GM12892 (cell line): ENCODE measurements at places on chromosomes 13 and 19.

- no peak for DNase-seq
Observed at GRCh38 chr13:20994441-20994821, 67.0 kb downstream of the LATS2 start.

DNA sequence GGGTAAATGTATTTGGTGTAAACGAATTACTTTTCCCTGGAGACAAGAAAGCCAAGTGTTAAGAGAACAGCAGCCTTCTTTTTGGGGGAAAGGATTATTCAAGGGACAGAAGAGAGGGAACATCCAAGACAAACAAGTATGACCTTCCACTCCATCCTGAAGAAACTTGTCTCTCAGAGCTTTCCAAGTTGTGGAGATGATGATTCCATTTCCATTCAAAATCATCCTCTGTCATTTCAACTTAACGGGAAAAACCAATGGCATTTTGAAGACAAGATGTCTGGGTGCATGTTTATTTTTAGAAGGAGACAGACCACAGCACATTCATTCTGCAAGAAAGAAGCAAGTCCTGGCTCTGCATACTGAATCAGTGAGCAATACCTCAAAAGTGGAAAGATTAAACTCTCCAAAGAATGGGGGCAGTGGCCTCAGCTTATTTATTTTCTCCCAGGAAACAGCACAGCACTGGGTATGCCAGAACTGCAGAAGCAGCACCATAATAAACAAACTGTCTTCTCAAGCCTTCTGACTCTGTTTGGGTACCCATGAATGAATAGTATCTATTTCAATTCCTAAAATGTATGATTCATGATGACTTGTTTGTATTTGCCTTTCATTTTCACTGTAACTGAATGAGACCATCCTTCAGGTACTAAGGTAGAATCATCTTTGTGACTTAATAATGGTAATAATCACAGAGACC lies 541.0 kb downstream of the RFC3 start:
- no peak for DNase-seq

DNA sequence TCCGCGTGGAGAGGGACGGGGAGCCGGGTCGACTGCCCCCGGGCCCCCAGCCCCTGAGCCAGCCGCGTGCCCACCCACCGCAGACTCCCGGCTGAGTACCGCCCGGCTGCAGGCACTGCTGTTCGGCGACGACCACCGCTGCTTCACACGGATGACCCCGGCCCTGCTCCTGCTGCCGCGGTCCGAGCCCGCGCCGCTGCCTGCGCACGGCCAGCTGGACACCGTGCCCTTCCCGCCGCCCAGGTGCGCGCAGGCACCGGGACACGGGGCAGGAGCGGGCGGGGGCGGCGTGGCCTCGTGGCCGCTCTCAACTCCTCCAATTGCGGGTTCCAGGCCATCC lies 1.6 kb downstream of the AMH start:
- no peak for DNase-seq

- no peak for DNase-seq
Observed at GRCh38 chr13:93732186-93732585, 505.6 kb downstream of the GPC6 start.

DNA sequence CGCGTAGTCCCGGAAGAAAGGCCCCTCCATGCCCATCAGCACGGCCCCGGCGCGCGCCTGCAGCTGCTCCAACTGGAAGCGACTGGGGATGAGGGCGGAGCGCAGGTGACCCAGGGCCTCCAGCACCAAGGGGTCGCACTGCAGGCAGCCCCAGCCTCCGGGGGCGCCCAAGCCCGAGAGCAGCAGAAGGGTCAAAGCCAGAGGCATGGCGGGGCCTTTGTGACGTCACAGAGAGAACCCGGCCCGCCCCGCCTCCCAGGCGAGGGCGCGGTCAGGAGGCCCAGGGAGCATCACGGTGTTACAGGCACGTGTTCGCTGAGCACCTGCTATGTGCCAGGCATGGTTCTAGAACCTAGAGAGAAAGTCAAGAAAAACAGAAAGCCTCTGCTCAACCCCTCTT lies at the start of gene IZUMO2:
TSS of gene IZUMO2 (minus strand) at position 294 of the 400 bp plus-strand sequence. CDS start at position 207, 87 bp downstream.
- DNase-seq: no peak

DNA sequence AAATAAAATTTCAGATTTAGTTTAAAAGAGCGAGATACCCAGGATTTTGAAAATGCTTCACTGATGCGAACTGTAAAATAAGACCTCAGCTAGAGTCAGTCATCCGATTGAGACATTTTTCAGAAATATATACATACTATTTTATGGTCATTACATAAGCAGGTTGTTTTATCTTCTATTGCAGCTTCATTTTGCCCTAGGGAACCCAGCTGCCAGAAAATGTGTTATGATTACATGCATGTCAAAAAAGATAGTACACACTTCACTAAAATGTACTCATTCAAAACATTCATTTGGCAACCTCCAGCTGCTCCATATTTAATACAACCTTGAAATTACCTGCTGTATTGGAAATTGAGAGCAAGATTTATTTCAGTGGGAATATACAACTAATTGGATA lies 483.8 kb upstream of the SLITRK6 start:
- DNase-seq: no peak

- no peak for DNase-seq
Observed at GRCh38 chr19:13207237-13207845, 57.1 kb downstream of the IER2 start.

DNA sequence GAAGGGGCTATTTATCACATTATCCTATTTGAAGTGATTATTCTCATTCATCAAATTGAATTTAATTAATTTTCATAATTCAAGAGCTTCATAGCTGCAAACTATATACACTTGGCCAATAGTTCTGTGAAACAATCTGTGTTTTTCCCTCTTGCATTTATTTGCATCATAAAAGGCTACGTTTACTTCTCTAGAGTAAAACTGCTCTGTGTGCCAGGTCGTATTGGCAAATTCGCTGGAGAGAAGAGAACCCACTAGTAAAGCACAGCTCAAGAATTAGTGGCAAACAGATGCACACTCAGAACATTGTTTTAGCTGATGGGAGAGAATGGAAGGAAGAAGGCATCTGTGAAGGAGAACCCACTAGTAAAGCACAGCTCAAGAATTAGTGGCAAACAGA lies 81.8 kb downstream of the CYSLTR2 start:
- DNase-seq: no peak

GRCh38 chr19:43229315-43229714 lies 23.9 kb upstream of the PSG4 start:
- DNase-seq: no peak

GRCh38 chr19:29484876-29485275 lies 40.9 kb upstream of the VSTM2B start:
- DNase-seq: no peak

GRCh38 chr19:11496391-11497163 lies 9.1 kb downstream of the ZNF653 start:
- DNase-seq: peak; percentile 75

DNA sequence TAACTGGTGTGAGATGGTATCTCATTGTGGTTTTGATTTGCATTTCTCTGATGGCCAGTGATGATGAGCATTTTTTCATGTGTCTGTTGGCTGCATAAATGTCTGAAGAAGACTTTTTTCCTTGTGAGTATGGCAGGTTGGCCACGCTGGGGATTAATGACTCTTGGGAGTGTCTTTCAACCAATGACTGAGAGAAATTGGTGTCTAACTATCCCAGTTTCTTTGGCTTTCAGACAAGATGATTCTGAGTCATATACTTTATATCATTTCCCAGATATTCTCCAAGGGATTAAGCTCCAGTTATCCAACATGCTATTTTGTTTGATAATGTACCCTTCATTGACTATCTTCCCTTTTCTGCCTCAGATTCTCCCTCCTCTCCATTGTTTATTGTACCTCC lies 35.5 kb upstream of the CSNK1A1L start:
- no peak for DNase-seq

GRCh38 chr19:40322271-40322610 lies 26.0 kb downstream of the C19orf47 start:
- no peak for DNase-seq

GRCh38 chr19:31118287-31118955 lies 230.8 kb downstream of the TSHZ3 start:
- no peak for DNase-seq
